ENCODE measurements at places on chromosomes 1 and 21.

DNA sequence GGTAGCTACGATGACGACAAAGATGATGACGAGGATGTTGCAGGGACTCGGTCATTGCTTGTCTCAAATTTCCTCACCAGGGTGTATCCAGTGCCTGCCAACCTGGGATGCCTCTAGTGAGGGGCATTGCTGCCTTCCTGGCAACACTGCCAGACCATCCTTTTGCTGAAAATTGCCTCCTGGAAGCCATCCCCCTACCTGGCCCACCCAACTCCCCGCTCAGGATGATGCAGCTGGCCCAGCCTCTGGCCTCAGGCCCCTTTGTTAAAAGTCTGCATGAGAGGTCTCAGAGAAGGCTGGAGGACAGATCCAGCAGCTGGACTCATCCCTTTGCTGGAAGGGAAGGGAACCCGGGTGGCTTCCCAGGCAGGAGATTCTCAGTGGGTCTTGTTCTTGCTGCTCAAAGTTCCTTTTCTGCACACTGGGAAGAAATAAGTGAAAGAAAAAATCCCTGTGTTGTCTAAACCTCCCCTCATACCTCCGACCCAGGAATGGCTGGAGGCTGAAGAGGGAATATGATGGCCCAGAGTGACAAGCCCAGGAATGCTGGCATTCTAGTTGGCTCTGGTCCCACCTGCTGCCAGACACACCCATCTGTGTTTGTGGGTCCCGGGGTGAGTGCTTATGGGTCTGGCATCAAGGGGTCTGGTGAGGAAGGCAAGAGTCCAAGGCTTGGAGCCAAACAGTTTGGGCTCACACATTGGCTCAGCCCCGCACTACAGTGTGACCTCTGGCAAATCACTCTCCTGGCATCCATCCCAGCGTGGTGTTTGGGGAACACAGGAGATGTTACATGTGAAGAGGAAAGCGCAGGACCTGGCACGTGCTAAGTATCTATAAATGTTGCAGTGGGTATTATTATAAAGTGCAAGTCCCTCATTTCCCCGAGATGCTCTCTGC is 6.7 kb upstream of the FNDC5 start:
- DNase-seq = no peak

DNA sequence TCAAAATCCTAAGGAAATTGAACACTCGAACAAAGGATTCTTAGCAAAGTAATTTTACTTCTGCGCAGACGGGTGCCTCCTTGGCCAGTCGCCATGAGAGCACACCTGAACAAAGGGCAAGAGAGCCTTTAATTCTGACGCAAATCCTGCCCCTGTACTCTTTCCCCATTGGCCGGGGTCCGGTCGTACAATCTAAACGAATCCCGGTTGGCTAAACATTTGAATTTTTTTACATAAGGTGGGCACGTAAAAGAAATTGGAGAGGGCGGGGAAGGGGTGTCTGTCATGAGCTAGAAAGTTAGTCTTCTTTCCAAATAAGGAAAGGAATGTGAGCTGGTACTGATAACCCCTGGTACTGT is 8.2 kb upstream of the IL22RA1 start:
- no peak for DNase-seq

DNA sequence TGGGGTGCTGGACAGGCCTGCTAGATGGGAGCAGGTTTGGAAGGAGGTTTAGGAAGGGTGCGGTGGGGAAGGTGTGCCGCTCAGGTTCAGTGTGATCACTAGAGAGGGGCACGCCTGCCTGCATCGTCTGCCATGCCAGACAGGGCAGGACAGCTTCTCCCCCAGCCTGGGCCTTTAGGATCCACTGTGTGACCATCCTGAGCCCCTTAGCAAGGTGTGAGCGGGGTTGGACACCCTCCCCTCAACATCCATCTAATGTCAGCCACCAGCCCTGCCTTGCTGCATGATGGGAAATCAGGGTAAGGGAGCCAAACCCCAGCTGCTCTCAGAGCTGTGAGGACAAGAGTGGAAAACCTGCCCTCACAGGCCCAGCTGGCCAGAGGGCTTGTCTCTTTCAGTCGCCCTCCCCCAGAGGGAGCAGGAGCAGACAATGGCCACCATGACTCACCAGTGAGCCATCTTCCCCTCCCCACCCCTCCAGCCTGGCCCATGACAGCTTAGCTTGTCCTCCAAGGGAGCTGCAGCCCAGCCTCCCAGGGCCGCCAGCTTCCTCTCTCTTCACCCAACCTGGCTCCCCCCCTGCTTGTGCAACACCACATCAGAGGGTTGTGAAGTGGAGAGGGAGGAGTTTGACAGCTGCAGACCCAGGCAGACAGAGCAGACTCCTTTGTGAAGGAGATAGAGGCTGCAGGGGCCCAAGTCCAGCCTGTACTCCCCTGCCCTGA is 37.0 kb downstream of the NUAK2 start:
- DNase-seq = peak; percentile 96

- DNase-seq = no peak
Observed at GRCh38 chr1:236396665-236397043, 2.6 kb downstream of the EDARADD start.

- DNase-seq = no peak
Observed at GRCh38 chr1:200959411-200959921, 64.0 kb downstream of the KIF21B start.

DNA sequence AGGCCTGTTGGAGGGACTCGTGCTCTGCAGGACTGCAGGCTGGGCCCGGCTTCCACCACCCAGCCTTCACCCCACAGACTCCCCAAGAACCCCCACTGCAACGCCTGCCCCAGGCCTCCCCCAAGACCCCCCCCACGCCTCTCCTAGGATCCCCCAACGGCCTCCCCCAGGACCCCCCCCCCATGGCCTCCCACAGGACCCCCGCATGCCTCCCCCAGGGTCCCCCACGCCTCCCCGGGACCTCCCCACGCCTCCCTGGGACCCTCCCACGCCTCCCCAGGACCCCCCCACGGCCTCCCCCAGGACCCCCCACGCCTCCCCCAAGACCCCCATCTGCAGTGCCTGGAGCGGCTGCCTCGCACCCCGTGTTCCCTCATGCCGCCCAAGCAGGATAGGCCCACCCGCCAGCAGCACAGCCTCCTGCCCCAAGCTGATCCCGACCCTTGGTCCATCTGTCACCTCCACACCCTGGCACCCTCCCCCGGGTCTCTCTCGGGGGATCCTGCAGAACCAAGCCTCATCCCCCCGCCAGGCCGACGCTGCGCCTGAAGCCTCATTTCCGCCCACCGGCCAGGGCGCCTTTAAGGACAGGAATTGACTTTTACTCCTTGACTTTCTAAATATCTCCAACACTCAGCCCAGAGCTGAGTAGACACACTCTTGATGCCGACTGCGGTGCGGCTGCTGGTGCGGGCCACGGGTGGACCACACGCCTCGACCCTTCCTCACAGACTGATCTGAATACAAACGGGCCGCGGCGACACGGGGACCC is 14.1 kb upstream of the RNF223 start:
- DNase-seq = no peak

GRCh38 chr1:41610361-41610760 is 125.9 kb upstream of the EDN2 start:
- no peak for DNase-seq
